Astrocyte of the hippocampus (primary cell): ENCODE measurements at places on chromosomes 2 and 18.
A peak's percentile ranks its signal among the peaks of the same experiment; 100 is the strongest.

DNA sequence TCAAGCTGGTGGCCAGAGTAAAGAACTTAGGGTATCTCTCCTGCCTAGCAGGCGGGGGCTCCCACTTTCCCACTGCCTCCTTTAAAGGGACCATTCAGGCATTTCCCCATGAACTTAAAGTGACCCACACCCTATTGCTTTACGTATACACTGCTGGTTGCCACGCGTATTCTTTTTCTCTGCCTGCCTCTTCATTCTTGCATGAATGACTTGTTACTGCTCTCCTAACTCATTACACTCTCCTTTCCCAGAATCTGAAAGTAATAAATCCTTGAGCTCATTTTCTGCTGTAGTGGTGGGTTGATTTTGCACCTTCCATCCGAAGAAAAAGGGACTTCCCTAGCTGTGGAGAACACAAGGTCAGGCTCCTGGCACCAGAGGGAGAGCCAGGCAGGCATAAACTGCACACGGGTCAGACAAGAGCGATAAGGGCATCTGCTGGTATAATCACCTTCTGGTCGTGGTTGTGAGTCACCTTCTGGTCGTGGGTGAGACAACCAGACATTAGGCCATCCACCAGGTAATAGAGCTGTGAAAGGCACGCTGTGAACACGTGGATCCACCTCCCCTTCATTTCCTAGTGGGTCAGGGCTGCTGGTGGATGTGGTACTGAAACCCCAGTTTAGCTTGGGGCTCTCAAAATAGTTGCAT lies 950.3 kb downstream of the SOCS6 start:
- no peak for DNase-seq

GRCh38 chr2:69223759-69224511 lies 163.1 kb downstream of the GFPT1 start:
- DNase-seq, result peak; percentile 36

GRCh38 chr2:1653956-1654695 lies 90.2 kb downstream of the PXDN start:
- DNase-seq, result peak; percentile 79

DNA sequence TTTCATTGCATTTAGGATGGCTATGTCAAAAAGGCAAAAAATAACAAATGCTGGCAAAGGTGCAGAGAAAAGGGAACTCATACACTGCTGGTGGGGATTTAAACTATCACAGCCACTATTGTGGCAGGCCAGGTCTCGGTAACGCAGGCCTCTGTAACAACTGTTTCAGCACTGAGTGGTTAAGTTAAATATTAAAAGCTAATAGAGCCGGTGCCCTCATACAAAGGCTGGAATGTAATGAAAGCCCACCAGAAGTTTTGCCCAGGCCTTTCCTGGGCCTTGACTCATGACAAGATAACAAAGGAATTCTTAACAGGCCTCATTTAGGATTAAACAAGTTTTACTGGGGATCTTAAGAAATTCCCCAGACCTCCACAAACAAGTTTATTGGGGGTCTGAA lies 10.7 kb downstream of the MERTK start:
- no peak for DNase-seq
